ENCODE measurements at places on chromosomes 7 and 10. TPM values are rescaled to one million over a fixed set of nuclear protein-coding genes. Genes with fewer than 3 reads are reported as not detected.

- peak; percentile 45 for DNase-seq
Measured at GRCh38 chr10:104337521-104337984, 712 bp downstream of the ITPRIP start.

DNA sequence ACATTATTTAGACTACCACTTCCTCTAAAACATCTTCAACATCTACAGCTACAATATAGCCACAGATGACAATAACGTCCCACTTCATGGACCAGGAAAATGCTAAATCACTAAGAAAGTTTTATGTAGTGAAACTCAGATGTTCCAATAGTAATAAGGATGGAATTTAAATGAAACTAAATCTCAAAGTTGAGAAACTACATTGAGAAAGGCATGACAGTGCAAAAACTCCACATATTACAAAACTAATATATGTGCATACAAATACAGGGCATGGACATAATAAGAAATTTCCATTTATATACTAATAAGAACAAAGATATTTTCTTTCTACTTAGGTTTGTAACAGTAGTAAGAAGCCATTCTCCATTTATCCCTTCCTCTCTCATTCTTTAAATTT is 31.1 kb downstream of the POT1 start:
- DNase-seq, result no peak

Gene INMT
- polyA plus RNA-seq, result not detected

- DNase-seq, result peak; percentile 45
Measured at GRCh38 chr10:43606323-43607198, at the start of gene ZNF485. TSS of gene ZNF485 (plus strand) at chr10:43606438. CDS start at chr10:43607051, 613 bp downstream.

GRCh38 chr10:77581738-77582137 is 55.9 kb downstream of the KCNMA1 start:
- no peak for DNase-seq

DNA sequence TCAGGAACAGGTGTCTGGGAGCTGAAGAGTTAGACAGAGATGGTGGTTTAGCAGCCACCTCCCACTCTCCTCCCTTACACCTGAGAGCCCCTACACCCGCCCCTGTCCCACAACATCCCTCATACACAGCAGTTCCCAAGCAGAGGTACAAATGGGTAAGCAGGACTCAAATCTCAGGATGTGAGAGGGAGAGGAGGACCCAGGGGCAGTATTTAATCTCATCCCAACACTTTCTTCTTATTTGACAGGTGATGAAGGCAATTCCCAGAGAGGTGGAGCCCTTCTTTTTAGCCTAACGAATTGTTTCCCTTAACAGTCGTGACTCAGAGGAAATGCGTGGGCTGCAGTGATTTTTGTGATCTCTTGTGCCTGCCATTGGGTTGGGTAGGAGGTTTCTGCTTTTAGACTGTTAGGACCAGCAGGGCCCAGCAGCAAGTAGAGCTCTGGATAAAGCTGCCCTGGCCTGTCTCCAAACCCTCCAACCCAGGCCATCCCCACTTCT is 191.3 kb downstream of the HECW1 start:
- DNase-seq, result peak; percentile 74

- no peak for DNase-seq
Measured at GRCh38 chr10:113411456-113411855, 141.4 kb upstream of the HABP2 start.

Gene HTR7
- 19.5 TPM for polyA plus RNA-seq
